ENCODE measurements at places on chromosomes 3 and 15.

GRCh38 chr3:183224180-183224970 lies 28.7 kb upstream of the B3GNT5 start:
- no peak for DNase-seq

DNA sequence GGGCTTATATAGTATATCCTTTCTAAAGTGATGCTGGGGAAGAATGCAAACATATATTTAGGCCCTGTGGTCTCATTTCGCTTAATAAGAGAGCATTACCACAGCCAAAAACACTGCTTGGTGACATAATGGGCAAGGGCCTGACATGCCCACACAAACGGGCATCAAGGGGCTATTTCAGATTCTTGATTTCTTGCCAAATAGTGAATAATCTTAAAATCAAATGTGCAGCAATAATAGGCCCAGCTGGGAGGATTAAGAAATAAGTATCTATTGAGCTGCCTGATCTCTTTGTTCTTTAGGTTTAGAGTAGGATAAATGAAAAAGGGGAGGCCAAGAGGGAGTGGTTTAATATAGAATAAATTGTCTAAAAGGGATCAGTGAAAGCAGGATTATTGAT lies 241.0 kb upstream of the GBE1 start:
- no peak for DNase-seq

- DNase-seq: peak; percentile 28
These were observed 613.6 kb upstream of the CBLB start for GRCh38 chr3:106482451-106482850.

- DNase-seq: no peak
These were observed 930.6 kb upstream of the SEMA6D start for GRCh38 chr15:46786590-46787285.

- no peak for DNase-seq
These were observed 104.2 kb upstream of the PFN2 start for GRCh38 chr3:150074697-150075416.

DNA sequence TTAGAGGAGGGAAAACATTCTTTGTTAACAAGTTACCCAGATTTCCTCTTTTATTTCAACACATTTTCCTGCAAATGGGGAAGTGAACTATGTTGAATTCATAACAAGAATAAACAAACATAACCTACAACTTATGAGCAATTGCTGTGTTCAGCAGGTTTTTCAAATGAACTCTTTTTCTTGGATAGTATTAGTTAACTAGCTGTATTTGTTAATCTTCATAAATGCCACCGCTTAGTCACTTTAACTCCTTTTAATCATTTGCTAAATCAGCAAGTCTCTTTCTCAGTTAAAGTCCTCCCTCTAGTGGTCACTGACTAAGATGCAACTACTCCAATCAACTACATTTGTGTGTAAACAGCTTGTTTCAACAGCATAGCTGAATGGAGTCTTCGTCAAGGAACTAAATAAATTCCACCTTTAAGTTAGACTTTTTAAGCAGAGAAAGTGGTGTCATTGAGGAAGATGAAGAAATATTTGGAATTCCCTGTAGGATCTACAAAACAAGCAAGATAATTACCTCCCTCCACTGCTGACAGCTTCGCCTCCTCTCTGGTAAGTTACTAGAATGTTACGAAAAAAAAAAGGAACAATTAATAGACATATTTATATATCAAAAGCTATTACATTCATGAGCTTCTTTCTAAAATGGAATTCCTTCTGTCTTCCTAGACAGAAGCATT lies 1122.0 kb downstream of the ROBO1 start:
- no peak for DNase-seq
